Suprapubic skin (tissue), 4 donors: ENCODE measurements at places on chromosomes 11 and 22.

DNA sequence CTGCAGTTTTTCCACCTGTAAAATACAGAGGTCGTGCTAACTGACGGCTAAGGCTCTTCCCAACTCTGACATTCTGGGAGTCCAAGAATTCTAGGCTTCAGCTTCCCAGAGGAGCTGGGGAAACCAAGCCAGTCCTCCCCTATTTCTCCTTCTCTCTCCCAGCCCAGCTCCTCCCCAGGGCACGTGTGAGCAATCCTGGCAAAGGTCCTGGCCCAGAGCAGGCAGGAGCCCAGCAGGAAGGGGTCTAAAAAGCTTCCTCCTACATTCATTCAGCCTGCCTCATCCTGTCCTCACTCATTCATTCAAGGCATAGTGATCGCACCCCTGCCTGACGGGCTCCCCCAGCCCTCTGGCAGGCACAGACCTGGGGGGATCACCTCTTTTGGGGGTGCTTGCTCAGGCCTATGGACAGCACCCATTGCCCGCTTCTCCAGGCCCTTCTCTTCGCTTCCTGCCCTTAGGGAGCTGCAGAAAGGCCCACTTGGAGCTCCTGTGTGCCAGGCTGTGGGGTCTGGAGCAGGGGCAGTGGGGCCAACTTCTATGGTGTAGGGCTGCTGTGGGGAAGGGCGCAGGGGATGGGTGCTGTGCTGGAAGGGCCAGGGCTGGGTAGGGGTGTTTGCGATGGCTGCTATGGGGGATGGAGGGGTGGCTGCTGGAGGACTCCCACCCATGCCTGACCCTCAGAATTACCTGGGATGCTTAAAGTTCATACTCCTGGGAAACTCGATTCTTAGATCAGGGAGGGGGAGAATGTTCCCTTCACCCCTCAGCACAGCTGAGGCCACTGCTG lies 9.8 kb downstream of the KCNC1 start:
- DNase-seq = no peak

- DNase-seq = no peak
Measured at GRCh38 chr22:33036881-33037280, 21.3 kb downstream of the SYN3 start.

- no peak for DNase-seq
Measured at GRCh38 chr11:118396097-118396501, 5.3 kb upstream of the ATP5MG start.

- no peak for DNase-seq
Measured at GRCh38 chr11:120914021-120914420, 109.9 kb upstream of the TBCEL start.

- DNase-seq = no peak
Measured at GRCh38 chr11:19602406-19602805, 110.2 kb upstream of the NAV2 start.

DNA sequence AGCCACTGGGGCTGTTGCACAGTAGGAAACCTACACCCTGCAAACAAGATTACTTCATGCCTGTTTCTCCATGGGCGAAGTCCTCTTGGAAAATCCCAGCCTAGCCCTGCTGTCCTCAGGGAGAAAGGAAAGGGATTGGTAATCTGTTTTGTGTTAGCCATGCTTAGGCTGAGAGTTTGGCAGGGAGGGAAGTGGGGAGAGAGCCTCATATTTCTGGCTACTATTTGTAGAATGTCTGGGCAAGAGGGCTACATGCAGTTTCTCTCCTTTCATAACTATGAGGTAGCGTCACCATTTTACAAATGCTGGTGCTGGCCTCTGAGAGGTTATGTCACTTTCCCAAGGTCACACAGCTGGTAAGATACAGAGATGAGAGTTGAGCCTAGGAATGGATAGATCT lies 737 bp upstream of the MFRP start:
- no peak for DNase-seq

- no peak for DNase-seq
Measured at GRCh38 chr22:39349506-39349966, 255 bp upstream of the SYNGR1 start.

DNA sequence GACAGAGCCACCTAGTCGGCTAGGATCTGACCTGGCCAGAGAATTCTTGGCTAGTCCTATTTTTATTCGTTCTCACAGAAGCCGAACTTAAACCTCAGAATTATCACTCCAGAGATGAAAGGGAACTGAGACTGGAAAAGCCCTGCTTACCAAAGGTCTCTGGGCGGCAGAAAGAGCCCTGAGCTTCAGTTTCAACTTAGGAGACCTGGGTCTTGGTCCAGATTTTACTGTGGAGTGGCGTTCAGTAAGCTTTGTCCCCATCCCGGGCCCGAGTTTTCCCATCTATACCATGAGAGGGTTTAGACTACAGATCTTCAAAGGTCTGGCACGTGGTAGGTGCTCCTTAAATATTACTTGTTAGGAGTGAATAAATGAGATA lies 516 bp downstream of the NEU3 start:
- DNase-seq = no peak
